HuH-7 (cell line): ENCODE measurements at places on chromosomes 5 and 9.

DNA sequence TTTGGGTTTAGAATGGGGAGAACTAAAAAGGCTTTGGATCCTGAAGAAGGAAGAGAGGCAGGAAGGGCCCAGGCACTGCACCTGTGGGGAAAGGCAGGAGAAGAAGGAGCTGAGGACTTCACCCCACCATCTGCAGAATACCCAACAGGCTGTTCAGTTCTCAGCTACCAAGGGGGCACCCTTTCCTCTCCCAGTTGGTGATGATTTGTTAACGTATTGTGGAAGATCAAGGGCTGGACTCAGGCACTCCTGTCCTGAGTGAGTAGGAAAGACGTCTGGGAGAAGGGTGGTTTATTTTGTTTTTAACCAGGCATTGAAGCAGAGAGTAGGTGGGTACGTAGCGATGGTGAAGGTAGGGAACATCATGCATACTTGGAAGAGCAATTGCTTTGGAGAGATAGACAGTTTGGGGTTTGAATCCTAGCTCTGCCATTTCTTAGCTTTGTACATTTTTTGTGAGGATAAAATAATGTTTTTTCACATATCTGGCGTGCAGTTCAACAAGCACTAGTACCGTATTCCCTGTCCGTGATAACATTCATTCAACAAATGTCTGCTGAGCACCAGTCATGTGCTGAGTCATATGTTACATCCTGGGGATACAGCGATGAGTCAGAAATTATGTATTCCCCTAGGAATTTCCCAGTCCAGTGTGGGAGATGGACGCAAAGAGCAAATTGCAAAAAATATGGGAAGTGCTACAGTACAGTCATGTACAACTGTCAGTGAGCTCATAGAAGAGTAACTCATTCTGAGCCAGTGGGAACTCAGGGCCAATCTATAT lies 2.1 kb downstream of the MSANTD3 start:
- DNase-seq: no peak

DNA sequence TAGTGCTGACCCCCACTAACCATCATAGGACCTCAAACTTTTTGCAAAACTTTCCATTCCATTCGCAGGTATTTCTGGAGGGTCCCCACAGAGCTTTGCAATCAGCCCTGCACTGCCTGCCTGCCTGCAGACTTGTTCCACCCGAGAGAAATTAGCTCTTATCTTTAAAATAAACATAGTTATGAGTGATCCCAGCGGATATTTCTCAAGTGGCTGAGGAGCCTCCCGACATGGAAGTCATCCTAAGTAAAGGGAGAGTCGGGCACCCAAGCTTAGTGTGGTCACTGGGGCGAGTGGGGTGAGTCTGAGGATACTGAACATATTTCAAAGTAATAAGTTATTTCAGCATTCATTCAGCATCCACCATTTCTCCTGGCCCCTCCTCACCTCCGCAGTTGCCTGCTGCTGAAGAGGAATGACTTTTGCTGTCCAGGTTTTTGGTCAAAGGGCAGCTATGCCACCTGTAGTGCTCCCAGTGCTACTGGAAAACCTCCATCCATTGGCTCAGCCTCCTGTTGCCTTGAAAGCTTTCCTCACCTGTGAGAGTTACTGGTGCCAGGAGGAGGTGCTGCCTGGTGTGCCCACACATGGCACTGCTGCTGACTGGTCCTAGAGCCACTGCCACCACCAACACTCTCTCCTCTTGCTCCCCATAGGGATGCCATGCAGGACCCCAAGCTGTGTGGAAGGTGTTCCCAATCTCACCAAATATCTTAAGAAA lies 89.7 kb upstream of the PCSK1 start:
- DNase-seq: no peak

GRCh38 chr5:73369278-73369677 lies 79.3 kb downstream of the FOXD1 start:
- DNase-seq: no peak

- no peak for DNase-seq
Measured at GRCh38 chr5:74107899-74108298, 481.9 kb downstream of the ARHGEF28 start.

DNA sequence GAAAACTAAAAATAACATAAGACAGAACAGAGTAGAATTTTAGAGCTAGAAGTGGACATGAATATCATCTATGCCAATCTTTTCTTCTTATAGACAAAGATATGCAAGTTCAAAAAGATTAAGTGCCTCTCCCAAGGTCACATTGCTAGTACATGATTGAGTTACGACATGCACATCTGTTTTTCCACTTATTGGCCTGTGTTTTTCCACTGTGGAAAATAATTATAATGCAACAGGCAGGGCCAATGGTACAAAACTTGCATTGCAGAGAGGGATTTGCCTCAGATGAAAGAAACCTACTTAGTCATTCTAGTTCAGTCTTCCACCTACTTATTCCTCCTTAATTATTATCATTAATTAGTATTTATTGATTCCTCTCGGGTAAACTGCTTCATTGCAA lies 407.8 kb upstream of the SGCD start:
- DNase-seq: no peak

DNA sequence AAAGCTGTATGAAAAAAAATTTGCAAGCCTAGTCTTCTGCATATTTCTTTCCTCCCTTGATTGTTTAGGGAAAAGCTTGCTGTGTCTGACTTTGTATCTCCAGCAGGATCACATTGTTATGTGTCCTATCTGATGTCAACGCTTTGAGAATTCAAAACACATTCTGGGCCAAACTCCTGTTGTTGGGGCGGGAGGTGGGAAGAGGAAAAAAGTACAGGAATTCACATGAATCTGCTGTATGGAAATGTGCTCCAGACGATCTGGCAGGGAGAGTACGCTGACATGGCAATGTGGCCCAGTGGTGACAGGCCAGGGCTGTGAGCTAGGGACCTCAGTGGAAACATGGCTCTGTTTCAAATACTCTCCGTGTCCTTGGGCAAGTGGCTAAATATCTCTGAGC lies 87.4 kb upstream of the GNA14 start:
- no peak for DNase-seq

- DNase-seq: no peak
Measured at GRCh38 chr9:109599711-109600110, 101.6 kb upstream of the PTPN3 start.

DNA sequence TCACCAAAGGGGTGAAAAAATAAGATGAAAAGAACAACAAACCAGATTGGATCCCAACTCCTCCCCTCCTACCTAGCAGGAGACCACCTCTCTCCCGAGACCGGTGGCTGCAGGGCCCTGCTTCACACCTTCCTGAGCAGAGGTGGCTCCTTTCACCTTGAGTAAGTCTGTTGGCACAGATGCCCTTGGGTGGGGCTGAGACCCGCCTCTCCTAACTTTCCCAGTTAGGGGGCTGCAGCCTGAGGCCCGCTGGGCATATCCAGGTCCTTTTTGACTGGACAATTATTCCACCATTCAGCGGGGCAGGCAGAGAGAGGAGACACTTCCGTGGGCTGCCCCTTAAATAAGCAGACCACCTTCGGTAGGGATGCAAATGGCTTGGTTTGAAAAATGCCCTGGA lies 1.3 kb downstream of the SLC25A48 start:
- DNase-seq: no peak

GRCh38 chr5:17429353-17429752 lies 68.7 kb upstream of the TAF11L2 start:
- no peak for DNase-seq

- DNase-seq: no peak
Measured at GRCh38 chr9:137463931-137464290, 4.8 kb upstream of the NSMF start.

DNA sequence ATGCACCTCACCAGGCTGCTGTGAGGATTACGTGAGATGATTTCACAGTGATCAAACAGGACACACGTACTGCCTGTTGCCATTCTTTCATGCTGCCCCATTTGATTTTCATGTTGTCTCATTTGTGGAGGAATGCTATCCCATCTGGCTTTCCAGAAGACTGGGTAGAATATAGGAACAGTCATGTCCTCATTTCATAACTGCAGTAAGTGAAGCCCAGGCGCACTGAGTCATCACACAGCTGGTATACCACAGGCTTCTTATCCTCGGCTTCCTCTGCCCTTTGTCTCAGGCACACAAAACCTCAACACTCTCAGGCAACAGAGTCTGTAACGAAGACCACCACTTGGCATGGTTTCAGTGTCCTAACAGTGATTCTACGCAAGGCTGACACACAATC lies 62.3 kb downstream of the LHFPL2 start:
- no peak for DNase-seq

GRCh38 chr9:127195976-127196825 lies 68.4 kb upstream of the GARNL3 start:
- no peak for DNase-seq

- no peak for DNase-seq
Measured at GRCh38 chr5:126253406-126253805, 169.8 kb upstream of the GRAMD2B start.

GRCh38 chr5:50704730-50705129 lies 38.3 kb downstream of the PARP8 start:
- no peak for DNase-seq

- no peak for DNase-seq
Measured at GRCh38 chr5:151490627-151491026, 43.2 kb downstream of the SLC36A1 start.

GRCh38 chr5:141501761-141502160 lies 12.9 kb downstream of the PCDHGC5 start:
- no peak for DNase-seq

GRCh38 chr9:83425240-83425639 lies 113.0 kb downstream of the FRMD3 start:
- no peak for DNase-seq

DNA sequence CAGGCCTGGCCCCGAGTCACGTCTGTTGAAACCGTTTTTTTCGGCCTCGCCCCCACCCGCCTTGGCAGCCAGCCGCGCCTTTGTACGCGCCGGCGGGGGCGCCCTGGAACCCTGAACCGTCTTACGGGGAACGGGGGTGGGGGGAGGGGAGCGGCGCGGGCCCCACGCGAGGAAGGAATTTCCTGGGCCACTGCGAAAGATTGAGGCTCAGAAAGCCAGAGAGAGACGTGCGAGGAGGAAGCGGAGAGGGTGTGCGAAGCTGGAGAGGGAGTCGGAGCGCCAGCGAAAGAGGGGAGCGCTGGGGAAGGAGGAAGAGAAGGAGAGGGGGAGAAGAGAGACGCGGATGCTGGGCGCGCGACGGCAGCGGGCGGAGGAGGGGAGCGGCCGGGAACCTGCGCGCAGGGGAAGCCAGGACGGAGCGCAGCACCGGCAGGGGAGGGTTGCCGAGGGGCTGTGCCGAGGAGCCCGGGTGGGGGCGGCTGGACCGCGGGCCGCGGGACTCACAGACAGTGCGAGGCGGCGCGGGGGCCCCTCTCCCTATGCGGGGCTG lies 4.6 kb upstream of the PRDM12 start:
- DNase-seq: no peak

DNA sequence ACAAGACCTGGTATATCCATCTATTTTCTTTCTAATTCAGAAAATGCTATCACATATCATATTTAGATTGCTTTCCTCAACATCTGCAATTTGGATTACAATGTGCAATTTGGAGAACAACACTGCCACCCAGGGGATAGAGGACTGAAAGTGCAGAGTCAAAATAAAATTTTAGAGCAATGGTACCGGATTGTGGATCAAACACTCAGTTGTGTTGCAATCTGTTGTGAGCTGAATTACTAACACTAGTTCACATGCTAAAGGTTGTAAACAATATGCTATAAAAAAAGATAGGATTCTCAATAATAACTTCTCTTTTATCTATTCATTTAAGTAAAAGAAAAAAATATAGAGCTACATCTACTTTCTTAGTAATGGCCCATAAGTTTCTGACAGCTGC lies 11.9 kb upstream of the SRFBP1 start:
- DNase-seq: peak; percentile 70

GRCh38 chr9:27385606-27386322 lies 88.8 kb upstream of the EQTN start:
- no peak for DNase-seq

DNA sequence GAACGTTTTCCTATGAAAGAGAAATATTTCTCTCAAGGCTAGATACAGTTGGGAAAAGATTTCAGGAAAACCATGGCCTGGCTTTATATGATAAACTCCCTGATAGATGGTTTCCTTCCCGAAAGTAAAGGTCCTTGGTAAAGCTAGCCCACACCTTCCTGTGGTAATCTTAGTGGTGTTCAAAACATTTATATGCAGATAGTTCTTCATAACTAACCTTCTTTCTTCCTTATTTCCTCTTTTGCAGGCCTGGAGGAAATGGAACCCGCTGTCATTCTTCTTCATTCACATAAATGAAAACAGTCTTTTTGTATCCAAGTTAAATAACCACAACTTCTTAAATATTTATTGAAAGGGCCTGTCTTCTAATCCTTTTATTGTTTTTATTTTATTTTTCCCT lies 474.0 kb upstream of the ACTBL2 start:
- no peak for DNase-seq

- no peak for DNase-seq
Measured at GRCh38 chr5:173642895-173643481, 26.5 kb upstream of the BOD1 start.

DNA sequence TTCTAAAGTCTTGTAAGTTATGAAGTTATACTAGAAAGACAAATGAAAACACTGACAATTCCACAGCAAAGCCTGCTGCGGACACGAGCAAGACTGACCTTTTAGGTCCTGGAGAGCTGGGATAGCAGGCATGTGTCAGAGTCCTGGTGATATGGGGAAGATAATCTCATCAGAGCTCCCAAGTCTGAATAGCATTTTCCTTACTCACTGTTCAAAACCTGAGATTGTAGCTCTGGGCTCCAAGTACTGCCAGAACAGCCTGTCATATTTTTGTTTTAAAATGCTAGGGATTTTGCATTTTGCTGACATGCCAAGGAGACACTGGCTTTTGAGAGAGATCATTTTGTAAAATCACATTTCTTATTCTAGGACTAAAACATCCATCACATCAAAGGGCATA lies 90.1 kb downstream of the DRD1 start:
- DNase-seq: no peak

- DNase-seq: no peak
Measured at GRCh38 chr5:99349787-99350186, 421.0 kb upstream of the CHD1 start.

DNA sequence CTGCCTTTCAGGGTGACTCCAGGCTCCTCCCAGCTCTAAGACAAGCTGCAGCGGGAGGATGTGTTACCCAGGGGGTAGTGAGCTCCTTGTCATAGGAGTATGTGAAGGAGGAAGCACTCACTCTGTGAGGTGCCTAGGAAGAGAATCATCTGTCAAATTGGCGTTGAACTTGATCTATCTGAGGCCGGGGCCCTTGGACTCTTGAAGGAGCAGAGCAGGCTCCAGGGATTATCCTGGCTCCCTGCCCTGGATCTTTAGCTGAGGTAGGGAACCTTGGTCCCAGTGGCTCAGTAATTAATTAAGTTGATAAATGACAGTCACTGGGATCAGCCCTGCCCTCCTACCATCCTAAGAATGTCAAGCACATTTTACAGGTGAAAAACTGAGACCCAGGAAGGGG lies 15.5 kb downstream of the ADGRD2 start:
- DNase-seq: no peak

GRCh38 chr5:113489299-113489698 lies 1.0 kb upstream of the MCC start:
- no peak for DNase-seq
